CD4-positive, alpha-beta T cell treated with Interleukin-15 for 4 hours (primary cell): ENCODE measurements at places on chromosomes 13 and 19.

GRCh38 chr19:410243-410781 lies 1.4 kb upstream of the C2CD4C start:
- DNase-seq: no peak

- no peak for DNase-seq
Measured at GRCh38 chr19:6707011-6707657, 13.3 kb downstream of the C3 start.

- no peak for DNase-seq
Measured at GRCh38 chr19:38371081-38371480, 3.3 kb upstream of the PSMD8 start.

GRCh38 chr13:26971990-26972887 lies 199.4 kb downstream of the USP12 start:
- no peak for DNase-seq

DNA sequence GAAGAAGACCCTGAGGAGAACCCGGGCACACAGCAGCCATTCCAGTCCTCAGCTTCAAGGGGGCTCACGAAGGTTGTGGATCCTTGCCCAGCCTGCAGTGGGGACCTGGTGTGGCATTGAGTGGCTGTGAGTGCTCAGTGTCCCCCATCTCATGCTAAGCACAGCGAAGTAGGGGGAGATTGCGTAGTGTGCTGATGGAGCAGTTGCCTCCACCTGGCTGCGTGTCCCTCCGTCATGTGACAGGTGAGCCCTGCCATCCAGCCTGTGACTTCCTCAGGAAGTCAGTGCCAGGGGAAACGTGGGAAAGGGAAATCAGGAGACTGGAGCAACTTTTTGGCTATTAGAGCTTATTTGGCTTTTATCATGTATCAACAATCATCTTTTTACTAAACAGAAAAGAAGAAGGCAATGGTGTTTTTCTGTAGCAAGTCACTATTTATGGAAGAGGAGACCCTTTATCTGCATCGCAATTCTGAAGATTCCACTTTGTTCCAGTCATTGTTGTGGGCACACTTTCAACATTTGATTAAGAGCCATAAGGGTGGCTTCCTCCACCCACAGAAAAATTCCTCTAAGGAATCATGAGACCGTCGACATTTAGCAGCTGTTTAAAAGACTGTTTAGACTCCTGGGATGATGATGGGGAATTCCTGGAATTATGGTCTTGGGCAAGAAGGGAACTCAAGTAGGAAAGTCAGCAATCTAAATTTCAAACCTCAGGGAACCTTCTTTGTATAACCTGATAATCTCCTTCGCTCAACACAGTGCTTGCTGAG lies 126.8 kb upstream of the SPATA13 start:
- DNase-seq: no peak

- no peak for DNase-seq
Measured at GRCh38 chr13:35736876-35737275, 260.4 kb upstream of the MAB21L1 start.

DNA sequence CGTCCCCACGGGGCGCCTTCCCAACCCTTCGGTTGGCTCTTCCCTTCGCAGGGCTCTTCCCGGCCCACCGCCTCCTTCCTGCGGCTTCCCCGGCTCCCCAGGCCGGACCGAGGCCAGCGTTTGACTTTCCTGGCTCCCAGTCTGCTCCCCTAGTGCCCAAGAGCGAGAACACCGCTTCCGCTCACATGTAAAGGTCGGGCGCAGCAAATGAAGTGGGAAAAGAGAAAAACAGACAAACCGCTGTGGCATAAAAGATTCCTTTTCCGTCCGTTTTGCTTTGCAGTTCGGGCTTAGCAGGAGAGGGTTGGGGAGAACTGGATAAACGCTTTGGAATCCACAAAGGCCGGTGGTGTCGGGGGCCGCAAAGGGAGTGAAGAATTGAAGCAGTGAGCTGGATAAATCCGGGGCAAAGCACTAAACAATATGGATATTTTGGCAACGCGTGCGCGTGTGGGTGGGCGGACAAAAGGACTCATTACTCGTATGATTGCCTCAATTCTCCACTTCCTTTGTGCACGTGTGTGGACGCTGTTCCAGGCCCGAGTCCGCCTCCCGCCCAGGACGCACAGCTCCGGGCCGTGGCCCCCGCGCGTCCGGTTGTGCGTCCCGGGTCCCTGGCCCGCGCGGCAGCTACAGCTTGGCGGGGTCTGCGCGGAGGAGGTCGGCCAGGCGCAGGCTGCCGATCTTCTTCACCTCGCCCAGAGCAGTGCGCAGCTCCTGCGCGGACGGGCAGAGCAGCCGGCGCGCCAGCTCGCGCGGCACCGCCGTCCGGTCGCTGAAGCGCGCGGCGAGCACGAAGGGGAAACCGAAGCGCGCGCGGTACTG lies 8.6 kb upstream of the CDX2 start:
- no peak for DNase-seq

DNA sequence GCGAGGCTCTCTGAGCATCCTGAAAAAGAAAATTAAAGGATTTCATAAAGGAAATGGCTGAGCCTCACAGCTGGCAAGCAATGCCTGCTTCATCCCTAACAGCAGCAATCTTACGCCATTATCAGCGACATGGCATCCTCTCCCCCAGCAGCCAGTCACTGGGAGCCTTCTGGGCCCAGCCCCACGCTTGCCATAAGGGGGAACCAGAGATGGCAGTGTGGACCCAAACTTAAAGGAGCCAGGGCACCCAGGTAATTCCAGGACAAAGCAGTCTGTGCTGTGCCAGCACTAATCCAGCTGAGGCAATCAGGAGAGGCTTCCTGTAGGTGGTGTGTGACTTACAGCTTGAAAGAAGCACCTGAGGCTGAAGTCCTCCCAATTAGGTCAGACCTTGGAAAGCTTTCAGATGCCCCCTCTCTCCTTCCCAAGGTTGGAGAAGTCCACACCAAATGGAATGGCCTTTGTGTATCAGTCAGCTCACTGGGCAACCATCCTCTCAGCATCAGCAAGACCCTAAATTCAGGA lies 10.3 kb downstream of the VSTM2B start:
- no peak for DNase-seq

DNA sequence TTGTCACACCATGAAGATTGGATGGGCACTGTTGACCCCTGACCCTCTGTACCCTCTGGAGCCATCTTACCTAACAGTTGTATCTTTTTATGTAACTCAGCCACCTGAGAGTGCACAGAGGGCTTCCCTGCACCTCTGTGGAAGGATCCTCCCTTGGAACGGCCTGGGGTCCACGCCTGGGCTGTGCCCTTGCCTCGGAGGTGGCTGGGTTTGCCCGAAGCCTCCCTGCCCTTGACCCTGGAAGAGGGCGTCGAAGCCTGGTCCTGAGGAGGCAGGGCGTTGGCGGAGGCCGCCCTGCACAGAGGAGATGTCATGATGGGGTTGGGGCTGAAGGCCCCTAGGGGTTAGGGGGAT lies 241 bp downstream of the ODAD3 start:
- no peak for DNase-seq

DNA sequence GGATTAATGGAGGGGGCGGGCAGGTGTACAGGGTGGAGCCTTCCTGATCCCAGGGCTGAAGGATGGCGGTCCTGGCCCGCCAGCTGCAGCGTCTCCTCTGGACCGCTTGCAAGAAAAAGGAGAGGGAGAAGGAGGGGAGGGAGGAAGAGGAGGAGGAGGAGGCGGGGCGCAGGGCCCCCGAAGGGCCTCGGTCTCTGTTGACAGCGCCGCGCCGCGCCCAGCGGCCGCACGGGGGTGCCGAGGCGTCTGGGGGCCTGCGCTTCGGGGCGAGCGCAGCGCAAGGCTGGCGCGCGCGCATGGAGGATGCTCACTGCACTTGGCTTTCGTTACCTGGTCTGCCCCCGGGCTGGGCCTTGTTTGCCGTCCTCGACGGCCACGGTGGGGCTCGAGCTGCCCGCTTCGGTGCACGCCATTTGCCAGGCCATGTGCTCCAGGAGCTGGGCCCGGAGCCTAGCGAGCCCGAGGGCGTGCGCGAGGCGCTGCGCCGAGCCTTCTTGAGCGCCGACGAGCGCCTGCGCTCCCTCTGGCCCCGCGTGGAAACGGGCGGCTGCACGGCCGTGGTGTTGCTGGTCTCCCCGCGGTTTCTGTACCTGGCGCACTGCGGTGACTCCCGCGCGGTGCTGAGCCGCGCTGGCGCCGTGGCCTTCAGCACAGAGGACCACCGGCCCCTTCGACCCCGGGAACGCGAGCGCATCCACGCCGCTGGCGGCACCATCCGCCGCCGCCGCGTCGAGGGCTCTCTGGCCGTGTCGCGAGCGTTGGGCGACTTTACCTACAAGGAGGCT lies at the start of gene PPM1N:
PPM1N (plus strand) TSS at position 33 of the 785 bp plus-strand sequence; CDS start at position 63, 30 bp downstream.
- DNase-seq: peak; percentile 67

DNA sequence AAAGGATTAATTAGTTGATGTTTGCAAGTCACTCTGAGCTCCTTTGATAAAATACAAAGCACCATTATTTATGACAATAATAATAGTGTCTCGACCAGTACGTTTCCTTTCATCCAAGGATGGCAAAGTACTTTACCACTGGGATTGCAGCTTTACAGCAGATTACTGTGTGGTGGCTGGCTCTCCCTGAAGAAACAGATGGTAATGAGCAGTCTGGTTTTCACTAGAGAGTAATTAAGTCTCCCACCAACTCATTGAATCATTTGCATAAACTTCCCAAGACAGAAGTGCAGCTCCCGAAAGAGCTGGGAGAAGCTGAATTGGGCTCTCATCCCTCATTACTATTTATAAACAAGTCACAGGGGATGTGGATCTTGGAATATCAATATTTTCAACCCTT lies 48.7 kb downstream of the KLF5 start:
- DNase-seq: no peak

GRCh38 chr19:40322951-40323615 lies 25.1 kb downstream of the C19orf47 start:
- DNase-seq: no peak

DNA sequence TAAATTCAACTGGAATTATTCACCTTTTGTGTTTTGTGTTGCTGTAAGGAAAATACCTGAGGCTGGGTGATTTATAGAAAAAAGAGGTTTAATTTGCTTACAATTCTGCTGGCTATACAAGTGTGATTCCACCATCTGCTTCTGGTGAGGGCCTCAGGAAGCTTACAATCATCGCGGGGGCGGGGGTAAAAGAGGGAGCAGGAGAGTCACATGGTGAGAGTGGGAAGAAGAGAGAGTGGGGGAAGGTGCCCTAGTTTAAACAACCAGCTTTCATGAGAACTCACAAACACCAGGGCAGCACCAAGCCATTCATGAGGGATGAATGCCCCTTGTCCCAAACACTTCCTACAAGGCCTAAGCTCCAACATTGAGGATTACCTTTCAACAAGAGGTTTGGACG lies 760.7 kb upstream of the PCDH9 start:
- no peak for DNase-seq

DNA sequence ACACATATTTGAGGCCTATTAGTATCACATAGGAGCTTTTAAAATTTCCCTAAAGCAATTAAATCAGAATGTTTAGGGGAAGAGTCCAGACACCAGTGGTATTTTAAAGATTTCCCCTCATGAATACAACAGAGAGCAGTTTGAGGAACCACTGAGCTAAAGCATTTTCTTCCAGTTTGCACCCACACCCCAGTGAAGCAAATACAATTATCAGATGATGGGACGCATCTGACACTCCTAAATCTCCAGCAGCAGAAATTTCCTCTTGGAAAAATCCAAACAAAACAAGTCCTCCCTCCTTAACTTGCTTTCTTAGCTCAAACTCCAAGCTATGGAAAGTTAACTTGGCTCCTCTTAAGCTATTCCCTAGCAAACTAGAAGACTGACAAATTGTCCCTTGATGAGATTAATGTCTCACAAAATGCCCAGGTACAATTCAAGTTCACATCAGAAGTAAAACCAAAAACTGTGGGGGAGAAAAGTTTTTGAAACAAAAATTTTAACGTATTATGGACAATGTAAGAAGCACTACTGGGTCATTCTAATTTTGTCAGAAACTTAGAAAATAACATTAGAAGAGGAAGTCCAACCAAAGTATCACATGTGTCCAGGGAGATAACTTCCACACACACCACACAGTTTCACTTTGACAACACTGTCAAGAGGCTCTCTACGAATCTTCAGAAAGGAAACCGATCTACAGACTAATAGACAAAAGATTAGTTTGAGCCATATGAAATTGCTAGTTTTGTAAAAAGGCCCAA lies 74.1 kb downstream of the ABCC4 start:
- no peak for DNase-seq

- no peak for DNase-seq
Measured at GRCh38 chr19:3601021-3601420, 5.7 kb downstream of the TBXA2R start.

DNA sequence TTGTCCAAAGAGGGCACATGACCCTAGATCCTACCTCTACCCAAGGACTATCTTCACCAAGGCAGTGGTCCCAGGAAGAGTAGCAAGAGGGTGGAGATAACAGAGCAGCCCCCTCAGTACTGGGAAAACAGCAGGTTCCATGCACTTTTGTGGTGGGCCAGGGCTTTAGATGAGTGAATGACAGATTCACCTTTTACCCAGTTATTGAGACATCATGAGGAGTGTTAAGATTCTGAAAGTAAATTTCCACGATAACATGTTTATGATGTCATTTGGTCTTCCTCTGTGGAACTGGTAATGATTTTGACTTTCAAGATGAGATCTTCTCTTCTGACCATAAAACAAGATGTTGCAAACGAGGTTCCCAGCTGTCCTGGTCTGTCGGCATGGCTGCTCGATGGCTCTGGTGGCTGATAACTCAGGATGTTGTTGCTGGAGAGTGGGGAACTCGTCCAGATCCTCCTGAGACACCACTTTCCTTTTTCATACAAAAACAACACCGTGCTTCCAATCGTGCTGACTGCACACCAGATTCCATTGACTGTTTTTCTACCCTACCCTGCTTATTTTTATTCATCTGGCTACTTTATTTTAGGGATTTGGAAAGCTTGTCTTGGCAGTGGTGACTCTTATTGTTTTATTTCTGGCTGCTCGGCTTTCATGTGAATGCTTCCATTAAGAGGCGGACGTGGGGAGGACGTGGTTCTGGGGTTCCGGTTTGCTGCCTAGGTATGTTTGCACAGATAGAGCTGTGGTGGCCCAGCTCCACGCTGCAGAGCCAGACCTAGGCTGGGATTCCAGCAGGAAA lies 88.5 kb downstream of the LRCH1 start:
- no peak for DNase-seq

GRCh38 chr13:73054712-73055111 lies 4.1 kb upstream of the KLF5 start:
- DNase-seq: no peak

GRCh38 chr19:42762789-42763188 lies 2.7 kb downstream of the PSG8 start:
- no peak for DNase-seq
